NCI-H524 treated with DMSO at 0.1 percent for 48 hours (cell line): ENCODE measurements at places on chromosomes 3 and 15.

DNA sequence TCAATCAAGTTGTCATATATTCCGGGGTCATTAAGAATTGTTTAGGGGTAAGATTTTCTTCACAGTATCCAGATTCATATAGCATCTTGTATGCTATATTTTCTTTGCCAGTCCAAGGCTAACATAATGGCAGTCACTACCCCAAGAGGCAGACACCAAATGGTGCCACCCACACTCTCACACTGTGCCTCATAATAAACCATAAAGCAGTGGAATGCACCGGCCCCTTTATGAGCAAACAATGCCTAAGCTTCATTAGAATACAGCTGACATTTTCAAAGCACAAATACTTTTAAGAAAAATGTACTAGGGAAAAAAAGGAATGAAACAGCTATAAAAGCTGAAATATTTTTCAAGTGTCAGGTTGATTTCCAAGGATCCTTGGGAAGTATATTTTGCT, 121.6 kb downstream of the TFDP2 start:
- DNase-seq = no peak

DNA sequence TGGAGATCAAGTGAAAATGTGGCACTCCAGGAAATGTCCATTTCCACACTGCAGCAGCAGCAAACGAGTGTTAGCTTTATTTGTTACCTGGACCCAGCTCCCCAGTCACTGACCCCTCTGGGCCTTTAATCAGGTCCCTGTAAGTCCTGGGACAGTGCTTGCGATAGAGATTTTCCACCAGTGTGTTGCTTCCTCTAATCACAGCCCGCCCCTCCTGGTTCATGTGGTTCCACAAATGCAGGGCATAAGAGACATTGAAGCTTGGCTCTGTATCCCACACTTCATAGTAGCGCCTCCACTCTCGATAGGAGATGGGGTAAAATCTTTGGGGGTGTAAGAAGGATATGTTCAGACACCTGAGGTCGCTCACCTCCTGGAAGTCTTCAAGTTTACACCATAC, 8.0 kb downstream of the A4GNT start:
- DNase-seq = no peak

- peak; percentile 67 for DNase-seq
Measured at GRCh38 chr3:126711121-126711760, 7.2 kb downstream of the CHCHD6 start.

DNA sequence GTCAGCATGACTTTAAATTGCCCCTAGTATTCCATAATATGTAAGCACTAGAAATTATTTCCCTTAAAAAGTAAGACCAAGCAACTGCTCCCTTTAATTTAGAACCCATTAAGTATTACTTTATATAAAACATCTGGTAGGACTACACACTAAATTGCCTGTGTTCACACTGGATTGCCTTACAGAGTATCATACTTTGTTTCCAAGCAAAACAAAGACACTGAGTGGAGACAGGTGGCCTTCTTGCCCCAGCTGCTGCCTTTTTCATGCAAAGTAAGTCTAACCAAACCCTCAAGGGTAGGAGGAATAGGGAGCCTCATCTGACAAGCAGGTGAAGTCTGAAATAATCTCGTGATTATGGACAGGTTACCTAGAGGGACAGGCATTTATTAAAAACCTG, 87.3 kb downstream of the PEX5L start:
- DNase-seq = peak; percentile 97

DNA sequence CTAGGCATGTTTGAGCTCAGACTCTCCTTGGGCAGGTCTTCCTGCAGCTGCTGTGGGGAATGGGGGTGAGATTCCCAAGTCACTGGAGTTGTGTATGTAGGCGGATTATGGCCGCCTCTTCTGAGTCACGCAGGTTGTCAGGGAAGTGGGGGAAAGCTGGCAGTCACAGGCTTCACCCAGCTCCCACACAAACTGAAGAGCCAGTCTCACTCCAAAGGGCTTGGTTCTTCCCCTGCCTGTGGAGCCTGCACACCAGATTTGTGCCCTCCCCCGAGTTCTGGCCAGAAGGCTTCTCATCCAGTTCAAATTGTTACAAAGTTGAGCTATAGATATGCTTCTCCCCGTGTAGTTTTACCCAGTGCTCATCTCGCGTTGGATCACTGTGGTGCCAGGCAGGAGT, 53.5 kb downstream of the CPNE4 start:
- no peak for DNase-seq

DNA sequence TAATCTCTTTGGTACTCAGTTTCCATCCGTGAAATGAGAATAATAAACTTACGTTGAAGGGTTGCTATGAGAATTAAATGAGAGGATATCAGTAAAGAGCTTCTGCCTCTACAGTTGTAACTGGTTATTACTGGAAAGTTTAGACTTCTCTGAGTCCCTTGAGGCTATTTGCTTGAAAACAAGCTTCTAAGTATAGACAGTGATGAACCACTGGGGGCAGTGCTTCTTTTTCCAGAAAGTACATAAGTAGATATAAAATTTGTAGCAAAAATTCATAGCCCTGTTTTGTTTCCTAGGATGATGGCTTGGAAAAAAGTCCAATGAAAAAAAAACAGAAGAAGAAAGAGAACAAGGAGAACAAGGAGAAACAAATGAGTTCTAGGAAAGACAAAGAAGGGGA, 87.1 kb downstream of the RGMA start:
- no peak for DNase-seq

DNA sequence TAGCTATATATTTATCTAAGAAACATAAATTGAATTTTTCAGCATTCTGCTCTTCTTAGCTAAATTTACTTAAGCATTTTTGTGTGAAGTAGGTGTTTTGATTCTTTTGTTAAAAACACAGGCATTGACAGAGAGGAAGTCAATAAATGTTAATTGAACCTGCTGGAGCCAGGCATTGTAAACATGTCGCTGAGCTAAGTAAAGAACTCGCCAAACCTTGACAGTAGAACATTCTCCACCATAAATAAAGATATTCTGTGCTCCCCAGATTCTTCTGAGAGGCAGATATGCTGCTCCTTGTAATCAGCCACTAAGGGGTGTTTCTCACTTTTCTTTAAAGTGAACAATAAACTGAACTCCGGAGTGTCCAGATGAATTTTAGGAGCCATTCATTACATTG, 38.4 kb downstream of the SYNM start:
- DNase-seq = no peak

DNA sequence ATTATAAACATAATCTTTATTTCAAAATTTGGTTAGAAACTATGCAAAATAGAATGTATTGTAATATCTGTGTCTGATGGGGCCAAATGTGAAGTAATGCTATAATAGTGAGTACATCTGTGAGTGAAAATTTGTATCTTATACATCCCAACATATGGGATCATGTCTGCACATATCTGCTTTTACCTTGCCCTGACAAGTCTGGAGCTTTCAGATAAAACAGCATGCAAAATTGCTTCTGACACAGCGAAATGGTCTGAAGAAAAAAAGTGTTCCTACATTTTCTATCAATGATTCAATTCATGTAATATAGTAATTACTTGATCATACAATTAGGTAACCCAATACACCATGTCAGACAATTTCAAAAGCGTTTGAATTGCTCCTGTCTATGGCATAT, 58.1 kb upstream of the P3H2 start:
- DNase-seq = no peak

DNA sequence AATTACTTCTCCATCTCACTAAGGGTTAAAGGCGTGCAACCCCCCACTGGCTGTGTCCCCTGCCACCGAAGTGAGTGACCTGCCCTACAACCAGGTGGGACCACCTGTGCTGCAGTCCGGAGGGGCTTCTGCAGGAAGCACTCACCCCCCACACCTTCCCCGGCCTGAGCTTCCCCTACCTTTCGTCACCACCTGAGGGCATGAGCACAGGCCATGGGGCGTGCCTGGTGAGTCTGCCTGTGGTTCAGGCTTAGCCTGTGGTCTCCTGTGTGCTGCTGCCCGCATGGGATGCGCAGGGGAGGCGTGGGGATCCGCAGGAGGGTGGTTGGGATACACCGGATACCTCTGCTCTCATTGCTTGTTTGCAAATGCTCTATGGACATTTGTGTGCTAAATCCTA, 46.0 kb downstream of the KLHL25 start:
- no peak for DNase-seq

- DNase-seq = no peak
Measured at GRCh38 chr3:38605981-38606380, 43.5 kb downstream of the SCN5A start.

DNA sequence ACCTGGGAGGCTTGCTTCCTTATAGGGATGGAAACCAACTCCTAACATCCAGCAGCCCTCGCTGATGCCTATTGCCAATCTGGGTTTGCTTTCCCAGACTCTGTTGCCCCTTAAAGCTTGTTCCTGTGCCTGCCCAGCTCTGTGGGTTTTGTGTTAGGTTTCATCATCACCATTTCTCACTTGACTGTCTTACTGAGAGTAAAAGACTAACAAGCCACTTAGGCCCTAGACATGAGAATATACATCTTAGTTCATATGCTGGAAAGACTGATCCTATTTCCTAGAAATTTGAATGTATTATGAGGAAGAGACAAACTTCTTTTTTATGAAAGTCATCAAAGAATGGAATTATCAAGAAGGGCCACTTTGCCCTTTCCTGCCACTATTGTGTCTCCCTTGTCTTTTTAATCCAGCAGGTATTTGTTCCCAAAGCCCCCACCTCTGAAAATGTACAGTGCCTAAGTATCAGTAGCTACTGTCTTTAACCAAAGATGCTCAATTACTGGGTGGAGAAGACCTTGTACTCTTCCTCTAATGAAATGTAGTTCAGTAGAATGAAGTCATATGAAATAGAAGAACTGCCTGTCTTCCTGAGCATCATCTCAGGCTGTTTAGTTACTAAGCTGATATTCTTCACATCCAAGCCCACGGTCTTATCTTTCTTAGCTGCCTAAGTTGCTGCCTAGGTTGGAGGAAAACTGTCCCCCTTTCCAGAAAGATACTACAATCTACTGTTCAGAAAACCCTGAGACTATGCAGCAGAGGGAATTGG, 59.8 kb upstream of the ZPLD1 start:
- no peak for DNase-seq

DNA sequence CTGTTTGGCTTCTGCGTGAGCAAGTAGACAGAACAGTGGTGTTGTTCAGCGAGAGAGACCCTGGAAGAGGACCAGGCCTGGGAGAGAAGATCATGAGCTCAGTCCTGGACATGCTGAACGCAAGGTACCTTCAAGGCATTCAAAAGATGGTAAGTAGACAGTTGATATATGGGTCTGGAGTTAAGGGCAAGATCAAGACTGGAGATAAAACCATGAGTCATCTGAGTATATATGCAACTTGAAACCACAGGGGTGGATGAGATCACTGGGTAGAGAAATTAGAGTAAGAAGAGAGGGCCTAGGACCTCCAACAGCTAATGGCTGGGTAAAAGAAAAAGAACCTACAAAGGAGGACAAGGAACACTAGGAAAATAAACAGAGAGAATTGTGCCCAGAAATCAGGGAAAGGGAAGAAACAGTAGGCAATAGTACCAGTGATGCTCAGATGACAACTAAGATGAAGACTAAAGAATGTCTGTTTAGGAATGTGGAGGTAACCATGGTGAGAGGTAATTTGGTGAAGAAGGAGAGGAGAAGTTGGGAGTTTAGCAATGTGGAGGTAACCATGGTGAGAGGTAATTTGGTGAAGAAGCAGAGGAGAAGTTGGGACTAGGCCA, 343.2 kb upstream of the ADAMTS9 start:
- DNase-seq = no peak

GRCh38 chr3:53519065-53519709, 24.8 kb downstream of the CACNA1D start:
- DNase-seq = no peak

GRCh38 chr3:155663467-155664212, 81.2 kb downstream of the PLCH1 start:
- no peak for DNase-seq

DNA sequence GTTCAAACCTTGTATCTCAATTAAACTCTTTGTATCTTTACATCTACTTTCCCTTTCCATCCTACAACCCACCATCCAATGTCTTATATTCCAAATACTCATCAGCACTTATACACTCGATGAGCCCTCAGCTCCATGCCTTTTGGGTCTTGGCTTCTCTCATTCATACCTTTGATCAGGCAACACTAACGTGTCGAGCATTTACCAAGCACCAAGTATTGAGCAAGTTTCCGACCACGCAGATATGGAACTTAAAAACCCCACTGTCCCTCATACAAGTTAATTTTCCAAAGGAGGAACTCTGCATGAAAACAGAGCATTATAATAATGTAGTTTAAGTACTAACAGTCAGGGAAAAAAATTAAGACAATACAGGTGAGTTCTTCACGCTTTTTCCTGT, 102.8 kb downstream of the IL1RAP start:
- no peak for DNase-seq

DNA sequence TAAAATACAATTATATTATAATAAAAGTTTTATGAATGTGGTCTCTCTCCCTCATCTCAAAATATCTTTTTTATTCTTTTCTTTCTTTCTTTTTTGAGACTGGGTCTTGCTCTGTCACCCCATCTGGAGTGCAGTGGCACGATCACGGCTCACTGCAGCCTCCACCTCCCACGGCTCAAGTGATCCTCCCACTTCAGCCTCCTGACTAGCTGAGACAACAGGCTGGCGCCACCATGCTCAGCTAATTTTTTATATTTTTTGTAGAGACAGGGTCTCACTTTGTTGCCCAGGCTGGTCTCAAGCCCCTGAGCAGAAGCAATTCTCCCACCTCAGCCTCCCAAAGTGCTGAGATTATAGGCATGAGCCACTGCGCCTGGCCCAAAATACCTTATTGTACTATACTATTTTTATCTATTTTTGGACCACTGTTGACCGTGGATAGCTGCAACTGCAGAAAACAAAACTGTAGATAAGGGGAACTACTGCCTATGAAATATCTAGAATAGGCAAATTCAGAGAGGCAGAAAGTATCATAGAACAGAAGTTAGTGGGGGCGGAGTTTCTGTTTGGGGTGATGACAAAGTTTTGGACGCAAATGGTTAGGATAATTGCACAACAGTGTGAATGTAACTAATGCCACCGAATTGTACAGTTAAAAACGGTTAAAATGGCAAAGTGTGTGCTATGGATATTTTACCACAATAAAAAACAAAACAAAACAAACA, 66.6 kb downstream of the SLC12A8 start:
- DNase-seq = no peak

GRCh38 chr15:98996169-98996568, 11.4 kb downstream of the PGPEP1L start:
- no peak for DNase-seq
